ENCODE measurements at places on chromosomes 11 and 22.

- DNase-seq: no peak
These were observed 19.6 kb downstream of the WBP2NL start for GRCh38 chr22:42018224-42018623.

- DNase-seq: no peak
These were observed 15.6 kb downstream of the DCUN1D5 start for GRCh38 chr11:103076361-103076760.

DNA sequence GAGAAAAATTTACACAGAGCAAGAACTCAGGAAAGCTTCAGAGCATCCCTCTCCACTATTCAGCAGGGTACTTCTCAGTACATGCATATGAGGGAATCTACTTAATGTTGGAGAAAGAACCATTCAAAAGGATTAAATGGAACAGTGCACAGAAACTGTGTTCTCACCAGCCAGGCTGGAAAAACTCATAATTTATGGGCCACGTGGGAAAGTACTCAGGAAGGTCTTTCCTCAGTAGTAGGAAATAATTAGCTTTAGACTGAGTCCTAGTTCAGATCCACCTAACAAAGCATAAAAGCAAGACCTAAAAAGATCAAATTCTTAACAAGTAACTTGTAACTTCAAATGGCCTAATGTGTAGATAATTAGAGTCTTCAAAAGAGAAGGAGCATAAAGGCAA is 134.0 kb downstream of the FAM76B start:
- DNase-seq: no peak

- no peak for DNase-seq
These were observed 144.3 kb downstream of the TEAD1 start for GRCh38 chr11:12818333-12819015.

- no peak for DNase-seq
These were observed 17.1 kb downstream of the OR6Q1 start for GRCh38 chr11:58047818-58048217.

GRCh38 chr22:49992921-49993648 is 19.5 kb downstream of the IL17REL start:
- no peak for DNase-seq

- no peak for DNase-seq
These were observed 1.5 kb downstream of the CHEK1 start for GRCh38 chr11:125626288-125626950.

- DNase-seq: no peak
These were observed 175.6 kb upstream of the TENM4 start for GRCh38 chr11:79616392-79616851.

- DNase-seq: no peak
These were observed 17.6 kb upstream of the ASCC2 start for GRCh38 chr22:29855611-29856181.

GRCh38 chr11:61756452-61757212 is 4.2 kb downstream of the MYRF start:
- DNase-seq: no peak

- DNase-seq: no peak
These were observed 2.1 kb downstream of the OR9G1 start for GRCh38 chr11:56700914-56701485.

DNA sequence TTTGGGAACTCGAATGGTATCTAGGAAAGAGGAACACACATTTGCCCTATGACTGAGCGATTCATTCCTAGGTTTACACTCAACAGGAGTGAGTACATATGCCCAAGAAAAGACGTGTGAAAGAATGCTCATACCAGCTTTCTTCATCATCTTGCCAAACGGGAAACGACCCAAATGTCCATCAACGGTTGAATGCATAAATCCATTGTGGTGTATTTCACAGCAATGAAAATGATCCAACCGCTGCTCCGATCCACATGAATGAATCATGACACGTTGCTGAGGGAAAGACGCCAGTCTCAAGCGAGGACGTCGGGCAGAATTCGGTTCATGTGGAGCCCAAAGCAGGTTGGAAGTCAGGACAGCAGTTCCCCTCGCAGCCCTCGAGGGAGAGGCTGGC is 71.5 kb downstream of the CYTH4 start:
- no peak for DNase-seq

- no peak for DNase-seq
These were observed 1041.6 kb downstream of the BRD1 start for GRCh38 chr22:48785792-48786678.

DNA sequence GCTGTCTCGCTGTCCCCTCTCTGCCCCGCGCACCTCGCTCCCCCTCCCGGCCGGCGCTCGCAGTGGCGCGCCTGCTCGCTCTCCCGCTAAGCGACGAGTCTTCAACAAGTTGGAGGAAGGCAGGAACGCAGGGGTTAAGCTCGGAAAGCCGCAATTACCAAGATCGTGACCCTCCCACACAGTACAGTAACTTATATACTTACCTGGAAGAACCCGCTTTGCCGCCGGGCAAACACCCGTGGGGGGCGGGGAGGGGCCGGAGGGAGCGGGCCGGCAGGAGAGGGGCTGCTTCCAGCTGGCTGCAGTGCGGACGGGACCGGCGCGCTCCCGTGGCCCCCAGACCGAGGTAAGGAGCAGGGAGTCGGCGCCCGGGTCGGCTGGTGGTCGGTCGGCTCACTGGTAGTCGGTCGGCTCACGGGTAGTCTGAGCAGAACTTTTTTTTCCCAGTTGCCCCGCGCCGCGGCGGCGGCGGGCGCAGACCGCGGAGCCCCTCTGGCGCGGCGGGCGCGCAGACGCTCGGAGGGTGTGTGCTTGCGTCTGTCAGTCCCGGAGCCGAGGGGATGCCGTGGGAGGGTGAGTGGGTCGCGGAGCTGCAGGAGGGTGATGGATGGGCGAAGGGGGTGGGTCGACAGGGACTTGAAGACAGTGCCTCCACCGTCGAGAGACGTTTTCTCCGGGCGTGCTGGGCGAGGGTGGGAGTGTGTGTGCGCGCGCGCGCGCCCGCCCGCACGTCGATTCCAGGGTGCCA is 101.2 kb upstream of the HSD17B12 start:
- DNase-seq: no peak

DNA sequence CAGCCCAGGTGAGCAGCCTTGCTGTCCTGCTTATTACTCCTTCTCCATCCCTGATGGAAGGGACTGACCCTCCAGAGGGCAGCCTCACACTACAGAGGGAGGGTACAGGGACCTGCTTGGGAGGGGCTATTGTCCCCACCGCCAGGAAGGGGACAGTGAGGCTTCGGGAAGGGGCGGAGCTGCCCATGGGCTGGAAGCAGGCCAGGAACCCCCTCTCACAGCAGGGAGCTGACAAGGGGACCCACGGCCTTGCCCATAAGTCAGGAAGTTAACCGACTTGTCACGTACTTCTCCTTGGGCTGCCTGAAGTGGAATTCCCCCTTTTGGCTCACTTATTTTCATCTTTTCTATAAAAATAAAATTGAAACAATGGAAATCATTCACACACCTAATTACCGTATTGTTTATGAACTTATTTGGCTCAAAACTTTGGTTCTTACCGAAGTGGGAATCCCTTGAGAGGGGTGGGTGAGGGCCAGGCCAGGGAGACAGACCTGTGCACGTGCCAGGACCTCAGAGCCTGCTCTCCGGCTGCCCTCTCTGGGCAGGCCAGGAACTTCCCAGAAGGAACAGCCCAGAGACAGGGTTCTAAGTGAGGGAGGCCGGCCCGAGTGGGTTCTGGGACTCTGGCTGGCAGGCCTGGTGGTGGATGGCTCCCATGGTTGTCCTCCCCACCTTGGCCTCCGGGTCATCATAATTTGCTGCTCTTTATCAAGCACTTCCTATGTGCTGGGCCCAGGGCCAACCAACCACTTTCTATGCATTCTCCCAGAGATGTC is 5.8 kb downstream of the MGAT3 start:
- DNase-seq: no peak

DNA sequence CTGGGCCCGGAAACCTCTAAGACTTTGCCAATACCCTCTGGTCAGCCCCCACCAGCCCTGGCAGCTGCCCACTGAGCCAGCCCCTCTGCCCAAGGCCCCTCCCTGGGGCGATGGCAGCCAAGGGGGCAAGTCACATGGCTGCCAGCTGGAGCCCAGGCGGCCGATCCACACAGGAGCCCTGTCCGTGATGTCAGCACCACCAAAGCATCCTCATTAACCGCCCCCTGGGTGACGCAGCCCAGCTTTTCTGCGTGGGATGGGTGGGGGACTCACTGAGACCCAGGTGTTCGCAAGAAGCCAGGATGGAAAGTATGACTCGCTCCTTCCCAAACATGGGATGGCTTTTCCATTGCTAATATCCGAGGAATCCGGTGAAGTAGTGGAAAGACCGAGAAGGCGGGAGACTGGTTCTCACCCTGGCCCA is 46.6 kb upstream of the WNT7B start:
- DNase-seq: no peak

- DNase-seq: no peak
These were observed 318.9 kb downstream of the NTM start for GRCh38 chr11:131689049-131689925.

GRCh38 chr11:567011-567628 is 6.3 kb downstream of the RASSF7 start:
- DNase-seq: no peak

GRCh38 chr11:35144136-35144741 is 5.3 kb downstream of the CD44 start:
- DNase-seq: no peak

DNA sequence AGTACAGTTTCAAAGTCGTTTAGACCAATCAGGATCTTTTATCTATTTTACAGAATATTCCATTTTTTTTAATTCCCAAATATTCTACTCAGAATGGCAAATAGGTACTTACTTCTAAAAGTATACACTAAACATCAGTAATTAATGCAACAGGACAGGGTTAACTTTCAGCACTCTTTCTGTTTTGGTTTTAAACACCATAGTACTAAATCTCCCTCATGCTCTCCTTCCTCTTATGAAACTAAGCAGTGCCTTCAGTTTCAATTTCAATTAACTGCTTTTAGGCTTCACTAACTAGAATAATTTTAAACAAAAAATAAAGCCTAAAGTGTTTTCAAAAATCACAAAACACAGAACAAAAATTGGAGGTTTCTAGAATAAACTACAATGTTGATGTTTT is 57.9 kb downstream of the NOX4 start:
- no peak for DNase-seq

DNA sequence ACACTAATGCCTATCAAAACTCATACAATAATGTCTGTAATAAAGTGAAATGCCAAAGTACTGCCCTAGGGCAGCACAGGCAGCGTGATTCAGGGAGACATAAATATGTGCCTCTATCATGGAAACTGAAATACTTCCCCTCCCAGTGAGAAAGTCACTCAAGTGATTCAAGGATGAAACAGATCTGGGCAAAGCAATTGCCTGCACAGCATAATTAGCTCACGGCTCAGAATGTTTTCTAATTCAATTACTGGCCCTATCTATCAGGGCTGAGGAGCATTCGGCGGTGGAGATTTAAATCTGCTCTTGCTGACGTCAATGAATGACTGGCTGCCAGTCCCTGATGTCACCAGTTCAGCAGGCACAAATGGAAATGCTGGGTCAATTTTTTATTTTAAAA is 27.7 kb upstream of the PPP2R1B start:
- DNase-seq: no peak

DNA sequence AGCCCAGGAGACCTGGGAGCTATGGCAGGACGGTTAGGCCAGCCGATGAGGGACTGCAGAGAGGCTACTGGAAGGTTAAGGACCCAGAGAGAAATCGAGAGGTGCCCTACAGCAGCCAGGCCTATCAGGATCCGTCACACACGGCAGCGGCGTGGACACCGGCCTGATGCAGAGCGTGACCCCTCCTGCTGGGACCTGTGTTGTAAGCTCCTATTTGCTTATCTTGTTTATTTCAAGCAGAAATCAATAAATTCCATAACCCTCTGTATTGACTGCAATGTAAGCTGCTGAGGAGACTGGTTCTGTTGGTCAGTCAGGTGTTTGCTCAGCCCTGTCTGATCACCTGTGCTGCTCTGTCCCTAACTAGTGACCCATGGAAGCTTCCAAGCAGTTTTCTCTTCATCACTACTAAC is 39.9 kb downstream of the PPP2R1B start:
- no peak for DNase-seq

- DNase-seq: no peak
These were observed 22.1 kb downstream of the CHKA start for GRCh38 chr11:68099057-68099456.

- DNase-seq: no peak
These were observed 508.0 kb downstream of the NELL1 start for GRCh38 chr11:21177379-21177778.

- DNase-seq: no peak
These were observed 15.6 kb downstream of the SREBF2 start for GRCh38 chr22:41848468-41848867.

- no peak for DNase-seq
These were observed 99.3 kb upstream of the SESN3 start for GRCh38 chr11:95330302-95330701.

- no peak for DNase-seq
These were observed 15.1 kb upstream of the KCNQ1OT1 start for GRCh38 chr11:2714871-2715270.

DNA sequence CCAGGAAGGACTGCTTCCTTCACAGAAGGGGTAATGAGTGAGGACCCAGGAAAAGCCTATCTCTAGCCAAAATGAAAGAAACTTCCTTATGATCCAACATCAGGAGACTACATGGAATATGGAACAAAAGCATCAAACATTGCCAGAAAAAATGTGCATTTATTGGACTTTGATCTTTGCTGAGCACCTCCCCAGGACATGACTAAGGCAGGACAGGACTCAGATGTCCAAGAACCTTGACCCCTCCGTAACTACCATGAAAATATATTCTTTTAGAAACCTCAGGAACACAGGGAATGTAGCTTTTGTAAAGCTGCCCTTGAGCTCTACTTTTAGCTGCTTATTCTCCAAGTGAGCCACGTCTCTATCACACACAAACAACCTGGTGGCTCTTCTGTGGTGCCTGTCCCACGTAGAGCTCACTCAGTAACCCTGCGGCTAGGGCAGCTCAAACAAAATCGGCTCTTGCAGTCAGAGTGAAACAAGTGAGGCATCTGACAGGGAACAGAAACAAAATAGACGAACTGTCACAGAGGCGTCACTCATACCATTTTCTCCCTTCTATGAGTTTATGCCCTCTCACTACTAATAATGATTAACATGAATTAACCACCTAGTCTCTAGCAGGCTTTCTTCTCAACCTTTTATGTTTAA is 471.5 kb upstream of the API5 start:
- no peak for DNase-seq

- DNase-seq: no peak
These were observed 66.7 kb upstream of the NUP50 start for GRCh38 chr22:45097061-45097460.

GRCh38 chr11:44047931-44048431 is at the start of gene ACCSL:
ACCSL (plus strand) TSS chr11:44047981; CDS start chr11:44048037, 56 bp downstream.
- no peak for DNase-seq

- DNase-seq: no peak
These were observed 214.6 kb downstream of the DSCAML1 start for GRCh38 chr11:117582433-117582832.

DNA sequence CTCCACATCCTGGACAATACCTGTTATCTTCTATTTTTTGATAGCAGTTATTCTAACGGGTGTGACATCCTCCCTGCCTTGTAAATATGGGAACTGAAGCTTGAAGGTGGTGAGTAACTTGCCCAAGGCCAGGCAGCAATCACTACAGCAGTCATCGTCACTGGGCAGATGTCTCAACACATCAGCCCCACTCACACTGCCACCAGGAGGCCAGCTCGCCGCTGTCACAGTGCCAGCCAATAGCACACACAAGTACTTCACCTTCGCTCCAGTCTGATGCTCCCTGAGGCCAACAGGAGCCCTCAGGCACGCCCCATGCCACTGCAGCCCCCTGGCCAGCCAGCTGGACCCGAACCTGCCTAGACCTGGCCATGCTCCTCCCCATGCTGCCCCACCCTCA is 4.9 kb upstream of the TTLL1 start:
- no peak for DNase-seq

- DNase-seq: no peak
These were observed 480 bp downstream of the PLEKHA7 start for GRCh38 chr11:17013548-17014320.

All from forelimb muscle (tissue), 1 donor.